ENCODE measurements at places on chromosomes 1 and 21. TPM values are rescaled to one million over a fixed set of nuclear protein-coding genes. Genes with fewer than 3 reads are reported as not detected.

DNA sequence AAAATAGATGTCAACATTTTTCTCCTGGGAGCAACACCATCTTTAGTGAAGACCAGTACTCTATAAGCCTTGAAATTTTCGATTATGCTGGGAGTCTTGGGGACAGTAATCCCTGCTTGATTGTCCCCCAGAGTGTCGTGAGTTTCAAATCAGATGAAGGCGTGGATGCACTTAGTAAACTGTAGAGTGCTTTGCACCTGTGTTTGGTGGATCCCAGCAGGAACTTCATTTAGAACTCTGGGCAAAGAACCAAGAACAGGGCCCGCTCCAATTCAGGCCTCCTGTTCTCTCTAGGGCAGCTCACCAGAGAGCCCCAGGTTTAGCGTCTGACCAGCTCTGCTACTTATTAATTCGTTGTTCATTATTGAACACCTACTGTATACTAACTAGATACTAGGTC is 1.5 kb downstream of the GPX7 start:
- no peaks in the 10 kb centered on the region for H3K27me3 ChIP-seq
- no peak for DNase-seq
- H3K36me3 ChIP-seq, result no peaks in the 10 kb centered on the region
- peaks cover 12% of the 10 kb centered on the region for H3K4me1 ChIP-seq

DNA sequence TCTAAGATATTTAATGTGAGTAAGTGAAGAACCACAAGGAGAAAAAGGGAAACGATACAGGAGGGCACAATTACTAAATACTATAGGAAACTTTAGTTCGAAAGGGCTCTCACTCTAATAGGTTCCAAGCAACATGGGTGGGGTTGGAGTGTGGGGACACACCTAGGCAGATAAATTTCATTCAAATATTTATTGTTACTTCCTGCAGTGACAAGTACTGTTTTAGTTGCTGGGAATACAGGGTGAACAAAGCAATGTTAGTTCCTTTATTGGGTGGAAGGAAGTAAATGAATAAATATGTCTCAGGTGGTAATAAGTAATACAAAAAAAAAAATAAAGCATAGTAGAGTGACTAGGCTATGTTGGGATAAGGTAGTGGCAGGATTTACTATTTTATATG is 73.2 kb upstream of the B3GALT2 start:
- no peak overlapping the region for H3K27ac ChIP-seq
- DNase-seq, result no peak
- H3K36me3 ChIP-seq, result peaks cover 6% of the 10 kb centered on the region
- peaks cover 6% of the 10 kb centered on the region for H3K4me1 ChIP-seq
- no peak overlapping the region for H3K4me3 ChIP-seq

- peaks cover 9% of the 10 kb centered on the region for H3K4me1 ChIP-seq
- H3K36me3 ChIP-seq, result peaks cover 18% of the 10 kb centered on the region
- no peak overlapping the region for H3K4me3 ChIP-seq
- H3K27ac ChIP-seq, result no peak overlapping the region
These were observed 156.0 kb downstream of the PGBD5 start for GRCh38 chr1:230270185-230270558.

DNA sequence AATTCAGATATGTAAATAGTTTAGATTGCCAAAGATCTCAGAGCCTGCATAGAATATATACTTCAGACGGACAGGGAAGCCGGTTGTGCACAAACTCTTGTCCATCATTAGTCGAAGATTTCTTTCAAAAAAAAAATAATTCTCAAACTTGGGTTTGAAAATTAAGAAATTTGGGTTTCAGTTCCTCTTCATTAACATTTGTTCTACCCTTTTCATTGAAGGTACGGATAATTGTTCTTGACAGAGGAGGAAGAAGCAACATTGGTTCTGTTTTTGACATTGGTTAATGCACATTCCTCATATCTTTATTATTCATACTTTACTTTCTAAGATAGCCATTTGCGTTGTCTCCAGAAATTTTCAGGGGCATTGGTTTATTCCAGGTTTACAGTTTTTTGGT is 38.0 kb upstream of the PRMT6 start:
- H3K4me3 ChIP-seq, result no peak overlapping the region
- H3K27me3 ChIP-seq, result no peaks in the 10 kb centered on the region
- peaks cover 4% of the 10 kb centered on the region for H3K4me1 ChIP-seq
- no peaks in the 10 kb centered on the region for H3K36me3 ChIP-seq

- no peaks in the 10 kb centered on the region for H3K27me3 ChIP-seq
- H3K4me1 ChIP-seq, result no peaks in the 10 kb centered on the region
- no peak for DNase-seq
- no peak overlapping the region for H3K4me3 ChIP-seq
These were observed 24.4 kb downstream of the DIO1 start for GRCh38 chr1:53918343-53918742.

Gene ERICH3
- total RNA-seq, result not detected

GRCh38 chr1:39670689-39671088 is 1.2 kb downstream of the NT5C1A start:
- no peak overlapping the region for H3K4me3 ChIP-seq
- no peak overlapping the region for H3K27ac ChIP-seq
- peaks cover 6% of the 10 kb centered on the region for H3K4me1 ChIP-seq
- DNase-seq, result no peak
- peaks cover 56% of the 10 kb centered on the region for H3K27me3 ChIP-seq
- H3K36me3 ChIP-seq, result no peaks in the 10 kb centered on the region

Gene CELA2B
- not detected for total RNA-seq

GRCh38 chr1:161730050-161730564 is 8.8 kb downstream of the FCRLB start:
- peak overlapping the region; percentile 47 for H3K27ac ChIP-seq
- peak; percentile 59 for DNase-seq
- H3K27me3 ChIP-seq, result no peaks in the 10 kb centered on the region
- H3K4me1 ChIP-seq, result peaks cover 23% of the 10 kb centered on the region

Gene TMEM200B
- total RNA-seq, result 4.7 TPM

DNA sequence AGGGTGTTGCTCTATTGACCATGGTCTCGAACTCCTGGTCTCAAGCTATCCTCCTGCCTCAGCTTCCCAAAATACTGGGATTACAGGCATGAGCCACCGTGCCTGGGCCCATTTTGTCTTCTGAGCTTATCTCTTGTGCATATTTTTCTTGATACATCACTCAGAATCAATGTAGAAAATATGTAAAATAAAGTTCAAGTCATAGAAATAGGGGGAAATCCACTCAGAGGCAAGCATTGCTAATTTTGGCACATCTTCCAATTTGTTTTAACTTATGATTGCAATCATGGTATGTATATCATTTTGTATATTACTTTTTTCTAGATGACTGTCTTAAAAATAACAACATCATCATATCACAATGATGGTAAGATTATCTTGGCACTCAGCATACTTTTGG is 21.6 kb downstream of the RIT1 start:
- DNase-seq, result peak; percentile 46
- H3K4me1 ChIP-seq, result peaks cover 25% of the 10 kb centered on the region
- no peak overlapping the region for H3K4me3 ChIP-seq
- H3K27me3 ChIP-seq, result no peaks in the 10 kb centered on the region

DNA sequence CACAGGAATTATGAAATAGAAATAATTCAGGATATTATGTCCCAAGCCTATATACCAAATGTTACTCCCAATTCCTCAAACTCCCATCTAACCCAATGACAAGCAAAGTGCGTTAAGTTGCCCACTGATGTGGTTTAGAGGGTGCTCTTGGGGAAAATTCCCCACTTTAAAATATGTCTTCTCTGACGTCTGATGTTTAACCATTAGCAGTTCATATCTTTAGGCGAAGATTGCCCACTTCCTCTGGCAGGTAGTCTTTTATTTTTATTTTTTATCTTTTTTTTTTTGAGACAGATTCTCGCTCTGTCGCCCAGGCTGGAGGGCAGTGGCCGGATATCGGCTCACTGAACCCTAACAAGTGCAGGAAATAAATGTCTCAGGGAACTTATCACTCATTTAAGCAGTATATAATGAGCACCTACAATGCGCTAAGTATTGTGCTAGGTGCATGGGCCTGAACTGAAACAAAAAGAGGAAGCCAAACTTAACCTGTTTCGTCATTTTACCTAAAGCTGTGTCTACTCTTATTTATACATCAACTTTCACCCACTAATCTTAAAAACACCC is 1.3 kb upstream of the LYST start:
- peaks cover 6% of the 10 kb centered on the region for H3K4me1 ChIP-seq
- no peak for DNase-seq
- H3K4me3 ChIP-seq, result no peak overlapping the region
- peak overlapping the region; percentile 83 for H3K27ac ChIP-seq
- no peaks in the 10 kb centered on the region for H3K27me3 ChIP-seq

GRCh38 chr1:164635059-164635802 is 76.2 kb downstream of the PBX1 start:
- no peaks in the 10 kb centered on the region for H3K36me3 ChIP-seq
- H3K4me3 ChIP-seq, result no peak overlapping the region
- H3K27me3 ChIP-seq, result no peaks in the 10 kb centered on the region
- DNase-seq, result no peak
- H3K4me1 ChIP-seq, result peaks cover 22% of the 10 kb centered on the region
- no peak overlapping the region for H3K27ac ChIP-seq

- no peak for DNase-seq
- peaks cover 9% of the 10 kb centered on the region for H3K4me1 ChIP-seq
- no peaks in the 10 kb centered on the region for H3K27me3 ChIP-seq
- no peaks in the 10 kb centered on the region for H3K36me3 ChIP-seq
- no peak overlapping the region for H3K4me3 ChIP-seq
These were observed 239.1 kb downstream of the USP25 start for GRCh38 chr21:15968776-15969310.

GRCh38 chr21:34129901-34130715 is 56.7 kb downstream of the MRPS6 start:
- peak; percentile 14 for DNase-seq
- peak overlapping the region; percentile 13 for H3K4me3 ChIP-seq
- peak overlapping the region; percentile 38 for H3K27ac ChIP-seq
- H3K36me3 ChIP-seq, result no peaks in the 10 kb centered on the region

Gene ITSN1
- 61.6 TPM for total RNA-seq

Gene RIMKLA
- 0.12 TPM for total RNA-seq

- no peak for DNase-seq
- H3K27me3 ChIP-seq, result no peaks in the 10 kb centered on the region
- no peak overlapping the region for H3K4me3 ChIP-seq
- no peaks in the 10 kb centered on the region for H3K4me1 ChIP-seq
- H3K36me3 ChIP-seq, result no peaks in the 10 kb centered on the region
- H3K27ac ChIP-seq, result no peak overlapping the region
These were observed 180.4 kb upstream of the FOXD3 start for GRCh38 chr1:63142001-63142400.

GRCh38 chr1:155300553-155301329 is 497 bp downstream of the PKLR start:
- H3K27me3 ChIP-seq, result peaks cover 13% of the 10 kb centered on the region
- H3K4me1 ChIP-seq, result no peaks in the 10 kb centered on the region
- DNase-seq, result no peak
- H3K27ac ChIP-seq, result no peak overlapping the region

GRCh38 chr1:61198554-61198953 is 116.2 kb downstream of the NFIA start:
- no peak overlapping the region for H3K27ac ChIP-seq
- H3K4me1 ChIP-seq, result no peaks in the 10 kb centered on the region
- no peaks in the 10 kb centered on the region for H3K27me3 ChIP-seq
- DNase-seq, result no peak

DNA sequence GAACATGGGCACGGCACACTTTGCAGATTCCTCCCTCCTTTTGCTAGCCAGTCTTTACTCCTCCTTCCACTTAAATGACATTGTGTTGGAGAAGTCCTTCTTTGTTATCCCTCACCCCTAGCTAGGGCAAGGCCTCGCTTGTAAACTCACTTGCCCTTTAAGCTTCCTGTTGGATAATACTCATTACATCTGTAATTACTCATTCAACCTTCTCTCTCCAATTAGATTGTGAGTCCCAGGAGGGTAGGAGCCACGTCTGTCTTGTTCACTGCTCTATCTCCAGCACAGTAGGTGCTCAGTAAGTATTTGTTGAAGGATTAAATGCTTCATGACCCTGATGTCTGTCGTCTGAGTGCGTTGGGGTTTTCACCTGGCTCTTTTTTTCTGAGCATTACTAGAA is 98.7 kb upstream of the USP24 start:
- no peak overlapping the region for H3K4me3 ChIP-seq
- no peaks in the 10 kb centered on the region for H3K36me3 ChIP-seq
- peak; percentile 10 for DNase-seq
- no peaks in the 10 kb centered on the region for H3K27me3 ChIP-seq

DNA sequence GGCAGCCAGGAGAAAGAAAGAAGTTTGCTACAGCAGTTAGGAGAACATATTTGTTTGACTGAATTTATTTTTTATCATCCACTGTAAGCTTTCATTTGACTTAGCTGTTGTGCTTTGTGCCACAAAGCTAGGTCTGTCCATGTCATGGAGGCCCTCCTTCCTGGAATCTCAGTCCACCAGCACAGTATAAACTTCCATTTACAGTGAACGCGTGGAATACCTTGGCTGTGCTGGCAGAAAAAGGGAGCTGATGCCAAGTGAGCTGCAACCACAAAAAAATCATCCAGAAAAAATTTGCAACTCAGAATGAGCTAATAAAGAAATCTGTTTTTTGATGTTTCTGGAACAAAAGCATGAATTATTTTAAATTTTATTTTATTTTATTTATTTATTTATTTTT is 72.6 kb downstream of the ATP6V1G3 start:
- no peak overlapping the region for H3K4me3 ChIP-seq
- no peaks in the 10 kb centered on the region for H3K27me3 ChIP-seq
- H3K4me1 ChIP-seq, result peaks cover 7% of the 10 kb centered on the region
- H3K27ac ChIP-seq, result no peak overlapping the region
- peak; percentile 62 for DNase-seq
- H3K36me3 ChIP-seq, result no peaks in the 10 kb centered on the region

Measured in astrocyte (in vitro differentiated cells and primary cell).